ENCODE measurements at places on chromosomes 11 and 22. TPM values are rescaled to one million over a fixed set of nuclear protein-coding genes. Genes with fewer than 3 reads are reported as not detected.

GRCh38 chr11:34886609-34887008, 29.6 kb downstream of the APIP start:
- no peaks in the 10 kb centered on the region for H3K27me3 ChIP-seq
- H3K4me3 ChIP-seq = no peak overlapping the region
- H3K4me1 ChIP-seq = no peaks in the 10 kb centered on the region
- DNase-seq = no peak
- H3K27ac ChIP-seq = no peak overlapping the region

The MN1 gene
- 10.6 TPM for total RNA-seq

GRCh38 chr22:39898997-39899396, 1.9 kb upstream of the GRAP2 start:
- no peak overlapping the region for H3K27ac ChIP-seq
- no peaks in the 10 kb centered on the region for H3K36me3 ChIP-seq

DNA sequence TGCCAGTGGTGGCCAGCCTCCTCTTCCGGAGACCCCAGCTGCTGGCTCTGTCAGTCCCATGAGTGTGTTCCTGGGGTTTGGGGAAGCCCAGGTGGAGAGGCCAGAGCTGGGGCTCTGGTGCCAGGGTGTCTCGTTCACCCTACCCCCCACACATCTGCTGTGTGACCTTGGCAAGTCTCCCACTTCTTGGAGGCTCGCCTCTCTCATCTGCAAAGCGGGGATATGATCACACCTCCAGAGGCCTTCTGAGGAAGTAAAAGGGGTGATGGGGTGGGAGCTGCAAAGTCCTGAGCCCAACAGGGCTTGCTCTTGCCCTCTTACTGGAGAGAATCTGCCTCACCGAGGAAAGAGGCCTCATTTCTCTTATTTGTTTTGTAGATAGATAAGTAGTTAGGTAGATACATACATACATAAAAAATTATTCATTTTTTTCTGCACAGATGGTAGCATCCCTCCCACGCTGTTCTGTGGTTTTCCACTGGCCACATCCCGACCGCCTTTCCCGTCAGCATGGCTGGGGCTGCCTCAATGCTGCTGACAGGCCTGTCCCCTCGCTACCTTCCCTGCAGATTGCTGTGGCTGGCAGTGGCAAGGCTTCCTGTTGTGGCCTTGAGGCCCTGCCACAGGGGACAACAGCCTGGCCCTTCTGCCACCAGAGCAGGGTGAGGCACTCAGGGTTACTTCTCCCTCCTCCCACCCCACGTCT, 23.9 kb downstream of the MYO7A start:
- H3K36me3 ChIP-seq = no peaks in the 10 kb centered on the region
- H3K4me1 ChIP-seq = peaks cover 2% of the 10 kb centered on the region
- no peak overlapping the region for H3K27ac ChIP-seq
- H3K4me3 ChIP-seq = no peak overlapping the region
- DNase-seq = no peak
